ENCODE measurements at places on chromosomes 13 and 19.

GRCh38 chr19:32489971-32490370 lies 84.4 kb downstream of the DPY19L3 start:
- DNase-seq: no peak

DNA sequence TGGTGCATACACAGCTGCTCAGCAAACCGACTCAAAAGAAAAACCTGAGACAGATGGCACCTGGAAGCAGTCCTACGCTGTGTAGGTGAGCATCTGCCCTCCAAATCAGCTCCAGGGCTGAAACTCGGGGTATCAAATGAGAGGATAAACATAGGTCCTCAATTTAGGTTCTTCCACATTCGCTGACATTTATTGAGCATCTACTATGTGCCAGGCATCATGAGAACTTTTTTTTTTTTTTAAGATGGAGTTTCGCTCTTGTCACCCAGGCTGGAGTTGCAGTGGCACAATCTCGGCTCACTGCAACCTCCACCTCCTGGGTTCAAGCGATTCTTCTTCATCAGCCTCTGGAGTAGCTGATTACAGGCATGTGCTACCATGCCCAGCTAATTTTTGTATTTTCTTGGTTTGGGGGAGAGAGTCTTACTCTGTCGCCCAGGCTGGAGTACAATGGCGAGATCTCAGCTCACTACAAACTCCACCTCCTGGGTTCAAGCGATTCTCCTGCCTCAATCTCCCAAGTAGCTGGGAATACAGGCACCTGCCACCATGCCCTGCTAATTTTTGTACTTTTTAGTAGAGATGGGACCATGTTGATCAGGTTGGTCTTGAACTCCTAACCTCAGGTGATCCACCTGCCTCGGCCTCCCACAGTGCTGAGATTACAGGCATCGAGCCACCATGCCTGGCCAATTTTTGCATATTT lies 13.4 kb downstream of the QPCTL start:
- no peak for DNase-seq

GRCh38 chr19:6218491-6219146 lies 61.2 kb downstream of the MLLT1 start:
- peak; percentile 61 for DNase-seq

DNA sequence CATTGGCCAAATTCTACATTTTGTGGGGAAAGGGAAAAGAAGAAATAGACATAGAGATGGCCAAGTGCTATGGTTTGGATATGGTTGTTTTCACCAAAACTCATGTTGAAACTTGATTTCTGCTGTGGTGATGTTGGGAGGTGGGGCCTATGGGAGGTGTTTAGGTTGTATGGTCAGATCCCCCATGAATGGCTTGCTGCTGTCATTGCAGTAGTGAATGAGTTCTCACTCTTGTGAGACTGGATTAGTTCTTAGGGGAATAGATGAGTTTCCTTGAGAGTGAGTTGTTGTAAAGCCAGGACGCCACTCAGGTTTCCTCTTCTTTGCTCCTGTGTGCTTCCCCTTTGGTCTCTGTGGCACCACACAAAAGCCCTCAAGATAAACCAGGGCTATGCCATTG lies 242.6 kb upstream of the RFC3 start:
- DNase-seq: no peak

- peak; percentile 79 for DNase-seq
These were observed 218.9 kb upstream of the EDNRB start for GRCh38 chr13:78137404-78138142.

DNA sequence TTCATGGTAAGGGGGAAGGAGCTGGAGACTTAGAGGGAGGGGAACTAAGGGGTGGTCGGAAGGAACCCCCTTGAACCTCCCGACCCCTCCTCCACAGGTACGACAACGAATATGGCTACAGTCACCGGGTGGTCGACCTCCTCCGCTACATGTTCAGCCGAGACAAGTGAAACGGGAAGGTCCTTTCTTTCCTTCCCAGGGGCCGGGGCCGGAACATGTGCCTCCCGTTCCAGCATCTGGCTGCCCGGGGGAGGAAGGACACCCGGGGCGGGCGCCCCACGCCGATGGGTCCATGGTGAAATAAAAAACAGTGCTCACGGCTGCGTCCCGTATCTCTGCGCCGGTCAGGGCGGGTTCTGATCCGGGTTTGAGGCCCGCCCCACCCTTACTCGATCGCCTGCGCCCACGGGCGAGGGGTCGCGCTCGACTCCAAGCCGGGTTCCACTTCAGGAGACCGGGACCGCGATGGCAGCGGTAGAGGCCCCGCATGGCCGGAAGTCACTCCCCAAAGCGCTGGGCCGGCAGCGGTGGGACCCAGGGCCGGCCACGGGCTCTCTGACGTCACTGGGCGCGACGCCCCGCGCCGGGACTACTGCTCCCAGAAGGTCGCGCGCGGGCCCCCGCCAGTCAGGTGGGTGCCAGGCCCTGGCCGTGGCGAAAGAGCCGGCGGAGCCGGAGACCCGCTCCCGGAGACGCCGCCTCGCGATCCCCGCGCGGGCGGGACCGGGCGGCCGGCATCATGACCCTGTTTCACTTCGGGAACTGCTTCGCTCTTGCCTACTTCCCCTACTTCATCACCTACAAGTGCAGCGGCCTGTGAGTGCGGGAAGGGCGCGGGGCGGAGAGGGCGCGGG lies at the start of gene TMEM147:
Gene TMEM147 (plus strand): TSS at position 626 of the 854 bp plus-strand sequence. CDS start 114 bp downstream, at position 740.
- DNase-seq: peak; percentile 93

DNA sequence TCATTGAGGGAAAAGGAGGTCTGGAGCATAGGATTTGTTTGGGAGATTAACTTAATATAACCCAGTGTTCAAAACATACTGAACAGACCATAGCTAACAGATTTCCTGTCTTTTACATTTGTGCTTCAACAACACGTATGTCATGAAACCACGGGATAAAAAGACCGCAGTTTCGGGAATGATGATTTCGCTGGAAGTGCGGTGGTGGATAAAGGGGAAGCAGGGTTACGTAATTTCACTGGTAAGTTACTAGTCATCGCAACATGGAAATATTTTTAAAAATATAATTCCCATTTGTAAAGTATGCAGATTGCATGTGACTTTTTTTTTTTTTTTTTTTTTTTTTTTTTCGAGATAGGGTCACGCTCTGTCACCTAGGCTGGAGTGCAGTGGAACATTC lies 237.4 kb downstream of the LMO7 start:
- DNase-seq: no peak

- DNase-seq: no peak
These were observed 36.7 kb upstream of the DOCK9 start for GRCh38 chr13:99014522-99014921.

DNA sequence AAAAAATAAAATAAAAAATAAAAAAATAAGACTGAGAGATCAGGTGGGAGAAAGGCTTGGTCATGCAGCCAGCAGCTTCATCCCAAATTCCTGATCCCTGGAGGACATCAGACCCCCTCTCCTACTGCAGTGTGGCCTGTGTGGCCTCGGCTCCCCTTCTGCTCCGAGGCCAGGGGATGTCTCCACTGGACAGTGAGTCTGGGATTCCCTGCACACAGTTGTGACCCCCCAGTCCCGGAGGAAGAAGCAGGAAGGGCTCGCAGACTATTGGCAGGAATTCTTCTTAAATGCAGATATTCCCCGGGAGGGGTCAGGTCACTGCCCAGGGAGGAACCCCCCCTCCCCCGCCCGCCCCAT lies 41.9 kb downstream of the ZNF627 start:
- no peak for DNase-seq

- DNase-seq: no peak
These were observed 678 bp downstream of the ISOC2 start for GRCh38 chr19:55460670-55461258.

GRCh38 chr19:2774953-2775555 lies 8.0 kb downstream of the SGTA start:
- no peak for DNase-seq

GRCh38 chr19:8459520-8460270 lies 14.9 kb downstream of the HNRNPM start:
- no peak for DNase-seq

GRCh38 chr13:75418186-75418843 lies 63.7 kb downstream of the TBC1D4 start:
- no peak for DNase-seq

- DNase-seq: no peak
These were observed 19.4 kb downstream of the PLVAP start for GRCh38 chr19:17357724-17358123.

GRCh38 chr19:49786376-49786820 lies 19.6 kb downstream of the AP2A1 start:
- no peak for DNase-seq

GRCh38 chr13:33383724-33384577 lies 98.4 kb upstream of the STARD13 start:
- no peak for DNase-seq

DNA sequence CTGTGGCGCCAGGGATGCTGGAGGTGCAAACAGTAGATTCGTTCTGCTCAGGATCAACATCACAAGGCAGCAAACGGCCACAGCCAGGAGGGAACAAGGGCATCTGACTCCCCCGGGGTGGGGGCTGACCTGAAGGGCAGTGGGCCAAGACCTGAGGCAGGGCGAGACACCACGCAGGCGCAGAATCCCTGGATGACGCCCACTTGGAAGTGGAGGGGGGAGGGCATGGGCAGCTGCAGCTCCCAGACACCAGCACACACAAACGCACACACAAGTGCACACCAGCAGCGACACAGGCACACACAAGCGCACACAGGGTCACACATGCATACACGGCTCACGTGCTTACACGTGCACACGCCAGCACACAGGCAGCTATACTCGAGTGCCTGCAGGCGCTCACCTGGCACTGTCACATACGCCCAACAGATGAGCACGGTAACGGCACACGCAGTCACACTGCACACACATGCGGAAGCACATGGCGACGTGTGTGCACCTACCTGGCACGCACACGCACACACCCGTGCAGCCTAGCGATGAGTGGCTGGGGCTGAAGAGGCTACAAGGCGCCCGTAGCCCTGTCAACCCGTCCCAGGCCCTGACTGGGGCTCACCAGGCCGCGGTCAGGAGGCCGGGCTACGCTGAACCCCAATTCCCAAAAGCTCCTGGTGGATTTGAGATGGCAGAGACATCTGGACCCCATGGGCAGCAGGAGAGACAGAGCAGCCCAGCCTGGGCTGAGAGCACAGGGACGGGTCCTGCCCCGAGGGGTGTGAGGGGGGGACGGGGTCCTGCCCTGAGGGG lies 5.5 kb downstream of the C2CD4C start:
- DNase-seq: no peak

DNA sequence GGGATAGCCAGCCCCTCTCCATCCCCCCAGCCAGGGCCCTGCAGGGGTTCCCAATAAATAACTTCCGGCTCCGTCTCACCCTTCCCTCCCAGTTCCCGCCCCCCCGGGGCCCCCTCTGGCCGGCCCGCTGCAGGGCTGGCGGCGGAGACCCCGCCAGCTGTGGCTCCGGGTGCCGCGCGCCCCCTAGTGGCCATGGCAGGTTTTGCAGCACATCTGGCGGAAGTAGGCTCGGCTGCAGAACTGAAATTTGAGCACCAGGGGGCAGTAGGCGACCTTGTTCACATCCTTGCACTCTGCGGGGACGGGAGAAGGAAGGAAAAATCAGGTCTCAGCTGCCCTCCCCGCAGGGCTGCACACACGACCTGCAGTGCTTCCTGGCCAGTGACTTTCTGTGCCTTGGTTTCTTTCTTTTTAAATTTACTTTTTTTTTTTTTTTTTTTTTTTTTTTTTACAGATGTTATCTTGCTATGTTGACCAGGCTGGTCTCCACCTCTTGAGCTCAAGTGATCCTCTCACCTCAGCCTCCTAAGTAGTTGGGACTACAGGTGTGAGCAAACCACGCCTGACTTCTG lies 3.6 kb upstream of the MYO1F start:
- peak; percentile 40 for DNase-seq

- no peak for DNase-seq
These were observed 5.0 kb upstream of the CCDC194 start for GRCh38 chr19:17398902-17399527.

DNA sequence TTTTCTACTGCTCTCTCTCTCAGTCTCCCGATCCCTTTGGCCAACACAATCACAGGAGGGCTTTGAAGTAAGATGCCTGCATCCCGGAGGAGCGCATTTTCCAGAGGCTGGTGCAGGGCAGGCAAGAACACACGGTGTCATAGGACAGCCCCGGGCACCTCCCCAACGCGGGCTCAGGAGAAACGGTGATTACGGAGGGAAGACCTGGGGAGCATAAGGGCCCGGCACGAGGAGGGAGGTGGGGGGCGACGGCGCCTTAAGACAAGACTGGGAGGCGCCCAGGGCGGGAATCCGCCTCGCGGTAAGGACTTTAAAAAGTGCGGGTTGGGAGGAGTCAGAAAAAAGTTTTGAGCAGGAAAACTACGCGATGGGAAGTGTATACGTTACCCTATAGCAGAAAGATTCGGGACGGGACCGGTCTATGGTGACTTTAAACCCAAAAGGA lies 18.7 kb upstream of the ZNF888 start:
- no peak for DNase-seq

GRCh38 chr13:78401873-78402707 lies 201.3 kb downstream of the POU4F1 start:
- DNase-seq: peak; percentile 48

- DNase-seq: no peak
These were observed 2.5 kb downstream of the ZNF430 start for GRCh38 chr19:21022996-21023395.

DNA sequence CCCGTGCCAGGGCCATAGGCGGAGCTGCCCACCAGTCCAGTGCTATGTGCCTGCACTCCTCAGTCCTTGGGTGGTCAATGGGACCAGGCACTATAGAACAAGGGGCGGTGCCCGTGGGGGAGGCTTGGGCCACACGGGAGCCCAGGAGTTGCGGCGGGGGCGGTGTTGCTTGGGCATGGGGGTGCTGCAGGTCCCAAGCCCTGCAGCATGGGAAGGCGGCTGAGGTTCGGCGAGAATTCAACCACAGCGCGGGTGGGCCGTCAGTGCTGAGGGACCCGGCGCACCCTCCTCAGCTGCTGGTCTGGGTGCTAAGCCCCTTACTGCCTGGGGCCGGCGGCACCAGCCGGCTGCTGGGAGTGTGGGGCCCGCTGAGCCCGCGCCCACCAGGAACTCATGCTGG lies 242.2 kb upstream of the SGCG start:
- no peak for DNase-seq

DNA sequence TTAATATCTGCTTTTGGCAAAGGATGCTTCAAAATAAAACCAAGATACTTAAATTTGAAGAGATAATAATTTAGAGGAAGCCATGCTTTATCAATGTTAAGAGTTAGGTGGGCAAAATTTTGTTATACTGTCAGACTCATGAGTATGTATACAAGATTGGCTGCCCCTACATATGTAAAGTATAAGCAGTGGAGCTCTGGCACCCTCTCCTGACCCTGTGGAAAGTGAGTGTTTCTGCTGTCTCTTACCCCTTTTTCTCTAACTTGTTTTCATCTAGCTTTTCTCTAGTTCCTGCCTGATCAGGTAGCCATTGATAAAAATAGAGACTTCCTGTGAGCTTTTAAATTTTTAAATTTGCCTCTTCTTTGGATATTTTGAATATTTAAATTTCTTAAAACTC lies 710.9 kb upstream of the SPRY2 start:
- DNase-seq: peak; percentile 31

- DNase-seq: no peak
These were observed 1.2 kb upstream of the ZNF579 start for GRCh38 chr19:55581823-55582223.

DNA sequence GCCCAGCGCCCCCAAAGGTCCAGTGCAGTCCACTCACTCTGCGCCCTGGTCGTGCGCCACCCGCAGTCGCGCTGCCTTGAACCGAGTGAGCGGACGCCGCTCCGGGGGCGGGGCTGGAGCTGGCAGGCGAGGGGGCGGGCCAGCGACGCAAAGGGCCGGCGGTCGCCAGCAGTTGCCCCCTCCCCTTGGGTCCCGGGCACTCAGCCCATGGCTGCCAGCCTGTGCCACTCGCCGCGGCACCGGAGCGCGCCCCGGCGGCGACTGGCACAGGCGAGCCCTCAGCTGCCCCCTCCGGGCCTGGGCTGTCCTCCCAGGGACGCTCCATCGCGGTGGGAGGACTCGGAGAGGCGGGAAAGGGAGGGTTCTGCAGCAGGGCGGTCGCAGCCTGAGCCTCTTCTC lies at the start of gene S1PR5:
Gene S1PR5 (minus strand): TSS at position 87 of the 399 bp plus-strand sequence. CDS start 2,436 bp downstream, outside the sequence.
- peak; percentile 31 for DNase-seq

GRCh38 chr13:41061914-41062837 lies 867 bp downstream of the WBP4 start:
- DNase-seq: peak; percentile 42

All from NCI-H524 (cell line).